ENCODE measurements at places on chromosomes 1 and 21. TPM values are rescaled to one million over a fixed set of nuclear protein-coding genes. Genes with fewer than 3 reads are reported as not detected.

DNA sequence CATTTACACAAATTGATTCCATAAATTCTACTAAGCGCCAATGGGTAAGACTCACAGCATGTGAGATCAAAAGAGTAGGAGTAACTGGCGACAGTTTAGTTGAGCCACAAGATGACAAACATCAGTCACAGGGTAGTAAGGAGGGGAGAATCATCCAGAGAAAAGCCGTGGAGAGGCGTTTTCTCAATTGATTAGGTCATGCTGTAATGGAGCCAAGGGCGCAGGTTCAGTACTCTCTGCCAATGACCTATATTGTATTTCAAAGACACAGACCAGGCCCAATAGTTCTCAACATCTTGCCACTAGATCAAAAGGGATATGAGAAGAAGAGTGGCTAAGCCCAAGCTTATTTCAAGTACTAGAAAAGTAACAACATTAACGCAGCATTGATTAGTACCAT is 467.5 kb downstream of the SMYD3 start:
- no peak for DNase-seq

GRCh38 chr1:38541223-38541622 is 318.3 kb downstream of the RRAGC start:
- no peak for DNase-seq

GRCh38 chr1:22246755-22247480 is 104.0 kb upstream of the WNT4 start:
- DNase-seq = no peak

KCNC4 gene
- 7.6 TPM for polyA plus RNA-seq

DNA sequence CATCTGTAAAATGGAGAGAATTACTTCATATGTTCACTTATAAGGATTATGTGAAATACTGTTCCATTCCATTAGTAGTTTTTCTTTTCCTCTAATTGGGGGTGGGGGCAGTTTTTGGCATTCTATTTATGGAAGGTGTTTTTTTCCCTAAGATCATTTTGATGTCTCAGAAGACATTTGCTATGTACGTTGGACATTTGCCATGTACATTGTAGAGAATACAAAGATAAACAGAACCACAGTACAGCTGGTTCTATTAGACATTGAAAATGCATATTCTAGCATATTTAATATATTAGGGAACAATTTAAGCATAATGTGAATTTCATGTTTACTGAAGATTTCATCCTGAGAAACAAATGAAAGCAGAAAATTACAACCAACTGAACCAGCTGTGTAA is 98.5 kb downstream of the PTBP2 start:
- DNase-seq = no peak

LGR6 gene
- polyA plus RNA-seq = 0.86 TPM

DNA sequence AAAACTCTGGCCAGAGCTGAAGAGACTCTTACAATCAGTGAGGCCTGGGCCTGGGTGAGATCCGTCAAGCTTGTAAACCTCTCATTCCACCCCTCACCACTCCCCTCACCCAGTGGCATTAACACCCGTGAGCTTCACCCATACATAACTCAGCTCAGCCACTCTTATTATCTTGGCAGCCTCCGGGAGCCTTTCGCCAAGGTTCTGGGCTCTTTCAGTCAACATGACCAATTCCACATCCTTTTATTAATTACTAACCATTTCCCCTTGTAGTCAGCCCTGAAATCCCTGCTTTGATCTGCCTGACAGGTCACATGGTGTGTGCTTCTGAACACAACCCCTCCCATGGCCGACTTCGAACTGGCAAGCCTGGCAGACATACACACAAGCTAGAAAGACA is 134.8 kb downstream of the SETD4 start:
- no peak for DNase-seq

DNA sequence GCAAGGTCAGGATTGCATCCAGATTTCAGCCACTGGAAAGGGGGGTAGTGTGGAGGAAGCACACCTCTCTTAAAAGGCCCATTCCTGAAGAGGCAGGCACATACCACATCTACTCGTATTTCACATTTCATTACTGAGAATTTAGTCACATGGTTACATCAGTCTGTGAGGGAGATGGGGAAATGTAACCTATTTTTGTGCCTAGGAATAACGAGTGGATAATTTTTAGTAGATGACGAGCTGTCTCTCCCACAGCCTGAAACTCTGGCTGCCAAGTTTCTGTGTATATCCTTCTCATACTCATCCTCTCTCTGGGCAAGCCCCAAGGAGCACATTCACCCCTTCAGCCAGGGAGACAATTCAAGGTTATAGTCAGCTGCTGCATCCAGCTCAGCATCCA is 10.3 kb upstream of the C21orf91 start:
- DNase-seq = no peak

DNA sequence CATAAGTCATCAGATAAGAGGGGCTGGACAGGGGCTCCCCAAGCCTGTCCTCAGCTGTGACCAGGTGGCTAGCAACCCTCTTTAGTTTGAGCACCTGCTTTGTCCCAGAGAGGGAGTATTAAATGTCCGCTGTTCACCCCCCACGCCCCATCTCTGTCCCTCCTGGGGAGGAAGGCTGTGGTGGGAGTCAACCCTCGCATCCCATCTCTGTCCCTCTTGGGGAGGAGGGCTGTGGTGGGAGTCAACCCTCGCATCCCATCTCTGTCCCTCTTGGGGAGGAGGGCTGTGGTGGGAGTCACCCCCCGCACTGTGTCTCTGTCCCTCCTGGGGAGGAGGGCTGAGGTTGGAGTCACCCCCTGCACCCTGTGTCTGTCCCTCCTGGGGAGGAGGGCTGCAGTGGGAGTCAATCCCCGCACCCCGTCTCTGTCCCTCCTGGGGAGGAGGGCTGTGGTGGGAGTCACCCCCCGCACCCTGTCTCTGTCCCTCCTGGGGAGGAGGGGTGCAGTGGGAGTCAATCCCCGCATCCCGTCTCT is 72.6 kb upstream of the ABCG1 start:
- DNase-seq = no peak

CA14 gene
- 6.6 TPM for polyA plus RNA-seq

CSRP1 gene
- 137 TPM for polyA plus RNA-seq

LCE2C gene
- not detected for polyA plus RNA-seq

- DNase-seq = no peak
These were observed 10.5 kb upstream of the LAX1 start for GRCh38 chr1:203754455-203754864.

- DNase-seq = no peak
These were observed 321.0 kb downstream of the PLPP3 start for GRCh38 chr1:56258371-56258770.

DNA sequence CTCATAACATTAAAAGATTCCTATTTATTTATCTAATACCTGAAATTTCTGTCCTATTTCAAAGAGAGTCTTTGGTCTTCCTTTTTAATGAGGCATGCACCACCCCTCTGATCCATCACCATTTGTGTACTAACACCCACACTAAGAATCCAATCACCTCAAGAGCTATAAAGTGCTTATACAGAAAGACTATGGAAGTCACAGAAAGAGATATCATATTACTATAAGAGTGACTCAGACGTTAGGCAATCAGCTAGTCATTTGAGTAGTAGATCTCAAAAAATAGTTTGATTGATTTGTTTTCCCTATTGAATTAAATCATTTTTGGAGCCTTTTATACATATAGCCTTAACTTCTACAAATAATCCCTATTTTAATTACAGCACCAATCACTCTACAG is 46.1 kb downstream of the NME7 start:
- no peak for DNase-seq

GUCA2A gene
- not detected for polyA plus RNA-seq

- DNase-seq = peak; percentile 29
These were observed 658.5 kb downstream of the AJAP1 start for GRCh38 chr1:5312862-5313261.

UMODL1 gene
- polyA plus RNA-seq = 0.10 TPM

DNA sequence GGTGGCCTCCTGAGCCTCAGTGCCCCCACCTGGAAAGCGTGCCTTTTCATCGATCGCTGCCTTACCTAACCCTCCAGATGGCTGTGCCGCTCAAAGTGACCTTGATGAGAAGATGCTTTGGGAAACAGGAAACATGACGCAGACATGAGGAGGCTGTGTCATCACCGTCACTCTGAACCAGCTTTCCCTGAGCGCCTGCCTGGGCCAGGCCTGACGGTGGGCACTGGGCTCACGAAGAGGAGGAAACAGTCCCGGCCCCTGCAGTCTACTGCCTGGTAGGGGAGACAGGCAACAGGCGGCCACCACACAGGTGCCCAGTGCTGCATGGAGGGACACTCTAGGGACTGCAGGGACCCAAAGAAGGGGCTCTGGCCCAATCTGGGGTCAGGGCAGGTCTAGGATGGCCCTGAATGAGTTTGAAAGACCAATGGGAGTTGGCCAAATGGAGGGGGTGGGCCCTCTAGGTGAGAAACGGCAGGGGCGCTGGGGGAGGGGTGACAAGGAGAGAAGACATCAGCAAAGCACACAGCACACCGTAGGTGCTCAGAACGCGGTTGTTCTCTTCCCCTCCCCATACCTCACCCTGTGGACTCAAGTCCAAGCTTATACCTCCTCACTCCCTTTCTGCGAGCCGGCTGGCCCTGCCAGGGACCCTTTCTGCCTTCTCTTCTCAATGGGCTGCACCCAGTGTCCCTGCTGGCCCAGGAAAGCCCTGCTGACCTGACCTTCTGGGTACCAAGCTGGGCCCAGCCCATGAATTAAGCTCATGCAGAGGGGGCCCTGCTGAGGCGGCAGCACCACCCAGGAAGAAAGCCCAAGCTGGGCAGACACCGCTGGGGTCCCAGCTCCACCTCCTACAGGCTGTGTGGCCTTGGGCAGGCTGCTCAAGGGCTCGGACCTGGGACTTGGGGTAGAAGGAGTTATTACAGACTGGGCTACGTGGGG is 44.9 kb downstream of the GLIS1 start:
- DNase-seq = no peak

ANKRD35 gene
- 2.8 TPM for polyA plus RNA-seq
